AML-193 (cell line): ENCODE measurements at places on chromosomes 6 and 20.

- no peak for DNase-seq
These were observed 52.0 kb upstream of the TULP1 start for GRCh38 chr6:35564733-35565132.

GRCh38 chr6:3664625-3665041 is 86.9 kb downstream of the PXDC1 start:
- no peak for DNase-seq

DNA sequence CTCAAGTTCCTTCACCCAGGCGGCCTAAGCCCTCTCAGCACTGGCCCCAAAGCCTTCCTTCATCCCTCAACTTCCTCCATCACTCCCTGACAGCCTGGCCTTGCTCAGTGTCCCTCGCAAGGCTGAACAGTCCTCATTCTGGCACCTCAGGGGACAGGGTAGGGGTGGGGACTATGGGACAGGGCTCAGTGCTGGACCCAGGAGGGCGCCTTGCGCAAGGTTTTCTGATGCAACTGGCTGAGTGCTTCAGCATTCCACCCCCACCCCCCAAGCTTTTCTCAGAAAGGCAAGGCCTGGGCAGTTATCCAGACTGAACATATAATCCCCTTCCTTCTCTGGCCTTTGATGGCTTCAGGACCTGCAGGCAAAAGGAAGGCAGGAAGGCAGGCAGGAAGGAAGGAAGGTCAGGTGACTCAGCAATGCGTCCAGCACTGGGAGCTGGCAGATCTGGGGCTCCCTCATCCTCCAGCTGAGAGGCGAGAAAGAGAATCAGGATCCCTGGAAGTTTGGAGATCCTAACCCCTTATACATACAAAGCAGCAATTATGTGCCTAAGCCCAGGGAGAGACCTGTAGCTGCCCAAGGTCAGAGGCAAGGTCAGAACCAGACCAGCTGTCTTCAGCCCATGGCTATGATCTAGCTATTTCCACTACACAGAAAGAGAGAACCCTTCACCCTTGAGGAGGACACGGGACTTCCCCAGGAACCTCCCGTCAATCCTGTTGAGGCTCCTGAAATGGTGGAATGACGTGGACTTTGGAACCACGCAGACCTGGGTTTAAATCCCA is 8.6 kb upstream of the TRIB3 start:
- peak; percentile 93 for DNase-seq

- DNase-seq, result no peak
These were observed 7.4 kb downstream of the PDE7B start for GRCh38 chr6:135858931-135859330.

- DNase-seq, result no peak
These were observed 120.9 kb downstream of the SYCP2 start for GRCh38 chr20:59812286-59813125.

- DNase-seq, result peak; percentile 93
These were observed 67.2 kb upstream of the RNF24 start for GRCh38 chr20:4082406-4083097.

- DNase-seq, result no peak
These were observed 11.8 kb downstream of the SMOC2 start for GRCh38 chr6:168452685-168453377.

DNA sequence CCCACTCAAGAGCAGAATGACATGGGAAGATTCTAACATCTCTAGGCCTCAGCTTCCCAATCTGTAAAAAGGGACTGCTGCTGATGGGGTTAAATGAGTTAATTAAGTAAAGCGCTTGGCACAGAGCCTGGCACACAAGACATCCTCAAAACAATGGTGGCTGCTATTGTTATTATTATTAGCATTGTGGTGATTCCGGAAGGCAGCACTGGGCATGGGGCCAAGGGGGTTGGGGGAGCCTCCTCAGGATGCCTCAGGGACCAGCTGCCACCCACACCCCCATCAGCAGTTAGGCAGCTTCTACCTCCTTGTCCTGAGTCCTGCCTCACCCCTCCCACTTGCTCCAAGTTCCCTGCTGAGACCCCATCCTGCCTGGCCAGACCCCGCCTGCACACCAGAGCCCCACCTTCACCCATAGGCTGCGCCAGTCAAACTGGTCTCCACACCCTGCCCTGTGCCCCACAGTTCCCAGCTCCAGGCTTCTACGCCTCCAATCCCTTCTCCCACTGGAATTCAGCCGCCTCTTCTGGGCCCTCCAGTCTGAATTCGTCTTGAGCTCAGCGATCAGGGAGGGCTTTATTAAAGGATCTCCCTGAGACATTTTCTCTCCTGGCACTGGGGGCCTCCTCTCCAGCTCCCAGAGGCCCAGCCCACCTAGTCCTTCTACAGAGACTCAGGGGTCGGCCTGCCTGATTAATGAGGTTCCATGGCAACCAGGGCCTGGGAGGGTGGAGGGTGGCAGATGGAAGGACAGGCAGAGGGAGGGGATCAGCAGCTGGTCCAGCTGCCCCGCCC is 1.5 kb downstream of the E2F1 start:
- no peak for DNase-seq

GRCh38 chr20:25372584-25373336 is 17.9 kb downstream of the ABHD12 start:
- no peak for DNase-seq

DNA sequence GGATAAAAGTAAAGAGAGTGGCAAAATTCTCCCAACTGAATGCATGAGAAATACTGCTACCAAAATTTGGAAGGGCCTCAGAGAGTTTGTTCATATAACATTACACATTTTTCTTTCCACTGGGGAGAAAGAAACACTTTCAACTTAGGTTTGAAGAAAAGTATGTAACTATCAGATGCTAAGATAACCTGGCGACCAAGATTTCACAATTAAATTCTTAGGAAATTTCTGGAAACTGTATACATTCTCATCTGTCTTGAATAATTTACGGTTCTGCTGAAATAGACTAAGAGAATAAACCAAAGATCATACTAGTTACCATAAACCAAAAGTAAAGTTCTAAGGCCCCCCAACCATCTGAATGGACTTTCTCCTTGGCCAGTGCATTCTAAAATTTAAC is 413.0 kb upstream of the RUNX2 start:
- DNase-seq, result no peak

DNA sequence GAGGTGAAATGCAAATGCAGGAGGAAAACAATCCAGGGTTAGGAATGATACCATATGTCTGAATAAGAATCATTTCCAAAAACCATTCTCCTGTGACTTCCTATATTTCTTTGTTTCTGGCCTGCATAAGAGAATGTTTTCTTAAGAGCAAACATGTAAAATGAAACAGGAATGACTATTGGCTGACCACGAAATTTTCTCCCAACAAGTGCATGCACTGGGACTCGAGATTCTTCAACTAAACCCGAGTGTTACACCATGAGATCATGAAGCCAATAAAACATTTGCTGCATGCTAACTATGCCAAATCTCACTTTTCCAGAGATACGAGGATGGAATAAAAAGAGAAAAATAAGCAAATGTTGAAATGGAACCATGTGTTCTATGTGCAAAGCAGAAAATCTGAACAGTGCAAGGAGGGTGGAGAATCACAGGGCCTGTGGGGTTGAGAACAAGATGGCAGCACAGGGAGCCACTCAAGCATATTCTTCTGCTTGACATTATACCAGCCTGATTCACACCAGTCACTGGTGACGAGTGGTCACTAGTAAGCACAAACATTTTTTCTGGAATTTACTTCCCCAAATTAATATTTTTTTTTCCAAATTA is 212.2 kb upstream of the FOXA2 start:
- no peak for DNase-seq
